ENCODE measurements at places on chromosomes 4 and X.
A peak's percentile ranks its signal among the peaks of the same experiment; 100 is the strongest.

DNA sequence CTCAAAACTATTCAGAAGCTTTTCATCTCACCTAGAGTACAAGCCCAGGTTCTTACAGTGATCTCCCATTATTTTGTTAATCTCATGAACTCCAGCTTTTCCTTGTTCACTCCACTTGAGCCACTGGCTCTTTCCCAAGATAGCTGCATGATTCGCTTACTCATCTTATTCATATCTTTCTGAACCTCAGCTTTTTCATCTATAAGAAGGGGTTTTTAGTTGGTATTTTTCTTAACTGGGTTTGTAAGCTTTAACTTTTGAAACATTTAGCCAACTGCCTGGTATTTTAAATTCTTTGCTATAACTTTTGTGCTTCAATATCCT lies 24.0 kb downstream of the GIMD1 start:
- no peak for DNase-seq

DNA sequence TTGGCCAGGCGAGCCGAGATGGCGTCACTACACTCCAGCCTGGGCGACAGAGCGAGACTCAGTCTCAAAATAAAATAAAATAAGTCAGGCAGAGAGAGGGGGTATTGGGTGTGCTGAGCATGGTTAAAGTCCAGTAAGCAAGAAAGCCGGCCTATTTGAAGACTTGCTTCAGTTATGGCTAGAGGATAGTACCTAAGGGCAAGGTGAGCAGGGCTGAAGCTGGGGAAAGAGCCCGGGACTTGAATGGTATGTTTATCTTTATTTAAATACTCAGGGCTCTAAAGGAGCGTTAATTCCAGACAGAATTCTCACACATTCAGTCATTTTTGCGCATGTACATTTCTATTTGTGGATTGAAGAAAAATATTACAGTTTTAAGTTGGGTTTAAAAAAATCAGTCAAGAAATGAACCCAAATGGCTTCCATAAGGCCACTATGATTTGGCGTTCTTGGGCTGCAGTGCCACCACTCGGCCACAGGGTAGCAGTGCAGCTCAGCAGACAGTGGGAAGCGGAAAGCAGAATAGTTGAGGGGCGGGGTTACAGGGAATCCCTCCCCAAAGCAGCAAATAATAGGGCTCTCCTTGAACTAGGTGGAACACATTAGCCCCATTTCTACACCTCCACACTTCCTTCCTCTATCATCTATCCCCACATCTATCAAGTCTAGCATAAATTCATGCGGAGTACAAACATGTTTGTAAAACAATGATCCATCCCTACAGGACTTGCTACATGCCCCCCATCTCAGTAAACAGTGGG lies 37.2 kb upstream of the SH3D19 start:
- DNase-seq = peak; percentile 50

- no peak for DNase-seq
These were observed 712.9 kb upstream of the LCORL start for GRCh38 chr4:18734405-18734804.

DNA sequence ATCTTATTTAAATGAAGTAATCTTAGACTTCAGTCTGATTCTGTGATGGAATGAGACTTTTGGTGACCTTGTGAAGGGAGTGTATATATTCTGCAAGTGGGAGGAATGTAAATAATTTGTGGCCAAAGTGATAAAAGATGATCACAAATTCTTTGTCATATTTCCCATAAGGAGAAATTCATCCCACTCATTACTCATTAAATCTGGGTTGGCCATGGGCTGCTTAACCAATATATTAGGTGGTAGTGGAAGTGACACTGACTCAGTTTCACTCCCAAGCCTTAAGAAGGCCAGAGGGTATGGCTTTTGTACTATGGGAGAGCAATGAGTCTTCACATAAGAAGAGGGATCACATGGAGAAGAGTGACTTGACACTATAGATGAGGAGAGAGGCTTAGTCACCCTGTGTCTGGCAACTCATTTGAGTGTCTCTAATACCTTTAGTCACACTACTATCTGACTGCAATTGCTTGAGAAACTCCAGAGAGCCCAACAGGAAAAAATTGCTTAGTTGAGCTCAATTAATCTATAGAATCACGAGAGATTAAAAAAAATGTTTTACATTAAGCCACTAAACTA lies 408.2 kb upstream of the PITX2 start:
- DNase-seq = no peak

DNA sequence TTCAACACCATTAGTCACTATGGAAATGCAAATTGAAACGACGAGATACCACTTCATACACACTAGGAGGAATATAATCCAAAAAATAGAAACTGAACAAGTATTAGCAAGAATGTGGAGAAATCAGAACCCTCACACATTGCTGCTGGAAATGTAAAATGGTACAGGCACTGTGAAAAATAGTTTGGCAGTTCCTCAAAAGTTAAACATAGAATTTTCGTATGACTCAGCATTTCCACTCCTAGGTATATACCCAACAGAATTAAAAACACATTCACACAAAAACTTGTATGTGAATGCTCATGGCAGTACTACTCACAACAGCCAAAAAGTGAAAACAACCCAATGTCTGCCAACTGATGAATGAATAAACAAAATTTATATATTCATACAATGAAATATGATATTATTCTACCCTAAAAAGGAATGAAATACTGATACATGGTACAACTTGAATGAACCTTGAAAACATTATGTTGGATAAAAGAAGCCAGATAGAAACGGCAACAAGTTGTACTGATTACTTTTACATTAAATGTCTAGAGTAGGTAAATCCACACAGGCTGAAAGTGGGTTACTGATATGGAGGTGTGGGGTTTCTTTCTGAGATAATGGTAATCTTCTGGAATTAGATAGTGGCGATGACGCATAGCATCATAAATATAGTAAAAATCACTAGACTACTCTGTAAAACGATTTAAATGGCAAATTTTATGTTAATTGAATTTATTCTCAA lies 22.3 kb downstream of the TEC start:
- no peak for DNase-seq

DNA sequence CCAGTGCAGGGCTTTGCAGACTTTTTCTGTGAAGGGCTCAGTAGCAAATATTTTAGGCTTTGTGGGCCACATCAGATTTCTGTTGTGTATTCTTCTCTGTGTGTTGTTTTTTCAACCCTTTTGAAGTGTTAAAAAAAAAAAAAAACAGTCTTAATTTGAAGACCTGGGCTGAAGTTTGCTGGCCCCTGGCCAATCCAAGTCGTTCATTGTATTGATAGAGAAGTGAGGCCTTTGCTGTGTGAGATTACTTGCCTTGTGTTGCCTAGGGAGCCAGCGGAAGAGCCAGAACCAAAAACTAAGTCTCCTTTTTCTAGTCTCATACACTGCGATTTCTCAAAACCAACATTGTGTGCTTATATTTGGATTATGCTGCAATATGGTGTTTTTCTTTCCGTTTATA lies 46.9 kb downstream of the MTM1 start:
- no peak for DNase-seq

DNA sequence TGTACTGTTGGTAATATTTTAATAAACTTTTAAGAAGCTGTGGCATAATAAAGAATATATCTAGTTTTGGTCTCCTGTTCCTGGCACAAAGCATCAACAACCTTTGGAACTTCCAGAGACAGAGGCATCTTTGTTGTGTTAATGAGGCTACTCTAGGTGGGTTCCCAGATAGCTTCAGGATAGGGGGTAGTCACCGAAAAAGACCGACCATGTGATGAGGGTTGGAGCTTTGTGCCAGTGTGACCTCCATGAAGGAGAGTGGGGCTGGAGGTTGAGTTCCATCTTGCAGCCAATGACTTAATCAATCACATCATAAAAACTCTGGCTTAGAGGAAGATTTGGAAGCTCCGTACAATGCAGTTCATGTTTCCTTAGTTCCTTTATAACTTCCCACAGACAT lies 9.9 kb downstream of the PPAT start:
- no peak for DNase-seq

- DNase-seq = no peak
These were observed 56.0 kb downstream of the MAGEB10 start for GRCh38 chrX:27863809-27864208.

GRCh38 chrX:112731793-112732192 lies 52.1 kb upstream of the LHFPL1 start:
- DNase-seq = no peak

DNA sequence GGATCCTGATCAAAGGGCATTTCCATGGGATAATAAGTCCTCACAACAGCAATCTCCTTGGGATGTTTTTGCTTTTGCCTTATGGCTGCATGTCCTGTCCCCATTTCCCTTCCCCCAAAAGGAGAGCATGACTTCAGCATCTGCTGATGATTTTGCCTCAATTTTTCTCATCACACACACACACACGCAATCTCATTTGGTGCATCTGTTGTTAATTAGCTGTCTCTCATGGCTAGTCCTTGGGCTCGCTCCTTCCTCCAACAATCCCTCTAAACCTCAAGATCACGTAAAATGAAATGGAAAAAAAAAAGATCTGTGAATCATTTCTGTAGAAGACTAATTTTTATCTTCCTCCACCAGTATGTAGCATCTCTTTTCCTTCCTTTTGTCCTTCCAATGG lies 153.6 kb downstream of the RBMX2 start:
- DNase-seq = no peak

GRCh38 chr4:141037446-141037845 lies 95.8 kb downstream of the RNF150 start:
- no peak for DNase-seq

DNA sequence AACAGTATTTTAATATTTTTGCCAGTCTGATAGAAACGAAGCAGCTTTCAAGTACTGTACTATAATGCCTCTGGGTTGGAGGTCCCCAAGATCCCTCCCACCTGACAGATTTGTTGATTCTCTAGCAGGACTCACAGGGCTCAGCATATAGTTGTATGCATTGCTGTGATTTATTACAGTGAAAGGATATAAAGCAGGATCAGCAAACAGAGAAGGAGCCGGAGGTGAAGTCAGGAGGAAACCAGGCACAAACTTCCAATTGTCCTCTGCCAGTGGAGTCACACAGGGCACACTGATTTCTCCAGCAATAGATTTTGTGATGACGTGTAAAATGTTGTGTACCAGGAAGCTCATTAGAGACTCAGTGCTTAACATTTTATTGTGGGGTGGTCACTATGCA lies 19.0 kb downstream of the USP53 start:
- no peak for DNase-seq

- no peak for DNase-seq
These were observed 22.2 kb downstream of the CLCN4 start for GRCh38 chrX:10178866-10179463.

DNA sequence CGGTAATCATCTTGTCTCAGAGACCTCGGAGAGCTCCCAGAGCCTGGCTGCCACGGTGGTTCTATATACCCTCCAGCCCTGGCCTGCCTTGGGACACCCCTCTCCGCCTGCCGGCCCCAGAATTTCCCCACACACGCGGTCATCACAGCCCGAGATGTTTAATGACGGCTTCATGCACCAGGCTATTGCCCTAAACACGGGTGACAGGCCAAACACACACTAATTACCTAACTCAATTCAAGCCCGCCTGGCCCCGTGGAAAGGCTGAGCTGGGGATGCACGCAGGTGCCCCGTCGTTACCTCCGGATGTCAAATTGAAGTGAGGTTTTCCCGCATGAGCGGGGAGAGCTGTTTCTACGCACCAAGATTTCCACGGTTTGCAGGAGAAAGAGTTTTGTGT lies 72.9 kb upstream of the PPP2R3B start:
- DNase-seq = no peak

- DNase-seq = no peak
These were observed 52.1 kb downstream of the NPY5R start for GRCh38 chr4:163395758-163396157.

GRCh38 chrX:44897539-44897938 lies 24.6 kb downstream of the KDM6A start:
- DNase-seq = no peak

- DNase-seq = no peak
These were observed 225.8 kb upstream of the SFRP2 start for GRCh38 chr4:154014407-154015321.

- no peak for DNase-seq
These were observed 91.3 kb downstream of the FBXL5 start for GRCh38 chr4:15563871-15564270.

DNA sequence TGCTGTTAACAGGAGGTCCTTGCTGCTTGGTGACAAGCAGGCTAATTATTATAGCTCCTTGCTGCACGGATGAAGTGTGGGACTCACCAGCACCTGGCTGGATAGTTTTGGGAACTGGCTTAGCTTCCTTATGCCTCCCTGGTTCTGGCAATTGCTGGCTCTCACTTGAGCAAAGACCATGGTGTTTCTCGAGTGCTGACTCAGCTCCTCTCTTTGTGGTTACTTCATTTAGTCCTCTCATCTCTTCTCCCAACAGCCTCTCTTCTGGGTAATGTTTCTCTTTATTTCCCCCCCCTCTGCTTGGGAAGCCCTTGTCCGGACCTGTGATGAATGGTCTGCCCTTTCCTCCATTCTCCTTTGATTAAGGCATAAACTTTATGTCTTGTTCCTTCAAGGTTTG lies 100.4 kb downstream of the CBLL2 start:
- no peak for DNase-seq

DNA sequence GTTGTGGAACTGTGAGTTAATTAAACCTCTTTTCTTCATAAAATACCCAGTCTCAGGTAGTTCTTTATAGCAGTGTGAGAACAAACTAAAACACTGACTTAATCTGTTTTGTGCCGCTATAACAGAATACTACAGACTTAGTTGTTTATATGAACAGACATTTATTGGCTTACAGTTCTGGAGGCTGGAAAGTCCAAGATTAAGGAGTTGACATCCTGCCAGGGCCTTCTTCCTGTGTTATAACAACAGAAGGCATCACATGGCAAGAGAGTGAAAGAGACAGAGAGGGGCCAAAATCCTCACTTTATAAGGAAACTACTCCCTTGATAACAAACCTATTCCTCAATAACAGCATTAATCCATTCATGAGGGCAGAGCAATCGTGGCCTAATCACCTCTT lies 42.5 kb upstream of the KCNIP4 start:
- no peak for DNase-seq

- DNase-seq = no peak
These were observed 242.7 kb upstream of the NWD2 start for GRCh38 chr4:37001688-37002436.

- no peak for DNase-seq
These were observed 1.7 kb upstream of the SRP72 start for GRCh38 chr4:56465599-56466295.

DNA sequence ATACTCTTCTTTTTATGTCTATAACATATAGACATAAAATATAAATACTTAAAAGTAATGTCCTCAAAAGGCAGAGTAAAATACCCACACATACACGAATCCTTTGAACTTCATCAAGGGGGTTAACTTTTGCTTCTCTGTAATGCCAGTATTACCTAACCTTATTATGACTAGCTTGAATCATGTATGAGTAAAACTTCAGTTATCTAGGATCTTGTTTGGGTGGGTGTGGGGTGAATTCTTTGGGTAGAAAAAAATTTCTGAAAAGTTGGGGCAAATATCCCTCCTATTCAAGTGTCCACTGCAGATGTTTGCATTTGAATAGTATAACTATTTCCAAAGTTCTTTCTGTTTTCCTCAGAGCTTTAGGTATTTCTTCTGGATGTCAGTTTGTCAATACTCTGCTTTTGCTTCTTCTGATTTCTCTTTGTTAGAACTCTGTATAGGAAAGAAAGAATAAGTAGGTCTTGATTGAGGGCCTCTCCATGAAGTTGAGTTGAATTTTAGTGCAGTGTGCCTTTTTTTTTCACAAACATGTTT lies 173.8 kb downstream of the ADGRL3 start:
- DNase-seq = no peak

GRCh38 chr4:2839060-2839459 lies 4.6 kb upstream of the ADD1 start:
- no peak for DNase-seq

Data from effector memory CD4-positive, alpha-beta T cell (primary cell).